ENCODE measurements at places on chromosomes 12 and 14. TPM values are rescaled to one million over a fixed set of nuclear protein-coding genes. Genes with fewer than 3 reads are reported as not detected.

- no peak for DNase-seq
Observed at GRCh38 chr12:52415870-52416750, 10.0 kb upstream of the KRT82 start.

- DNase-seq: no peak
Observed at GRCh38 chr14:36570065-36570464, 12.3 kb downstream of the NKX2-8 start.

RBMS2 gene
- total RNA-seq: 7.1 TPM

DNA sequence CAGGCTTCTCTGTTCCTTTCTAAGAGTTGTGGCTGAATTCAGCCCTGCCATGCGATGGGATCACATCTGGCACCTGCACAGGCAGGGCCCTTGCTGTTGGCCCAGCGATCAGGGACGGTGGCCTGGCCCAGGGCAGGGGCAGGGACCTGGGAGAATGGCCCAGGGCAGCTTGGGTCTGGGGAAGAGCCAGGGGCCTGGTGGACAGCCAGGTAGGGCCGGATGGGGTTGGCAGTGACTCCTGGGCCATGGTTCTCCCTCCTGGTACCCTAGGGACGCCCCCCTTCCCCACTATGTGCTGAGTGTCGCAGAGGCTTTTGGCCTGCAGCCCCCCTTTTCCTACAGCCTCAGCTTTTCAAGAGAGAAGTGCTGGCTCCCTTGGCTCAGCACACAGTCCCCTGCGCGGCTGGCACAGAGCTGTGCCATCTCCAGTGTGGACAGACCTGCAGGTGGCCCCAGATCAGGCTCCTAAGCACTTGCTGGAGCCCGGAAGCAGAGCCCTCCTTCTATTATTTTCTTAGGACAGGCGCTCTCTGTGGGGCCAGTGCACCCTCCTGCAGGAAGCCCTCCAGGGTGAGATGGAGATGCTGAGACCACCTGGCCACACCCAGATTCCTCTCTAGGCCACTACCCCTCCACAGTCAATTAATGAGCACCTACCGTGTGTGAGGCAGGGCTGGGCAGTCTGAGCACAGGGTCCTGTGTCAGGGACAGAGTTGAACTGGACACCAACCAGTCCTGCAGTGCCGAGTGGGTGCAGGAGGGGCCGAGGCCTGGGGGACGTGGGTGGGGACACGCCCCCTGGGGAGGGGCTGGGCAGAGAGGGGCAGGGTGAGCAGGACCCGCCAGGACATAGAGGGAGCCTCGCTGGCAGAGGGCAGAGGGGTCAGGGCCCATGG lies 267.6 kb downstream of the ADGRD1 start:
- DNase-seq: no peak

DNA sequence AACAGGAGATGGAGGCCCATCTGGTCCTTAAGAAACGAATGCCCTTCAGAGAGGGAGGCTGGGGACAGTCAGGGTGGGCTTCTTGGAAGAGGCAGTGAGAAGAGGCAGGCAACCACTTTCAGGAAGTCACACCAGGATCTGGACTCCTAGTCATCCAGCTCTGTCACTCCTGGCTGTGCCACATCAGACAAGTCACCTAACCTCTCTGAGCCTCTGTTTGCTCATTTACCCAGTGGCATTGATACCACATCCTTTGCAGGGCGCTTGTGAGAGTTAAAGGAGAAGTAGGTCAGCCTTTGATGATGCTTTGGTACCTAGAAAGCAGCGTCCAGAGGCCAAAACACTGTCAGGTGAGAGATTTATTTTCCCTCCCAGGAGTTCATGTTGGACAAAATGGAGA lies 11.1 kb downstream of the CCDC197 start:
- no peak for DNase-seq

- DNase-seq: peak; percentile 52
Observed at GRCh38 chr12:50545786-50546185, 41.0 kb downstream of the DIP2B start.

DNA sequence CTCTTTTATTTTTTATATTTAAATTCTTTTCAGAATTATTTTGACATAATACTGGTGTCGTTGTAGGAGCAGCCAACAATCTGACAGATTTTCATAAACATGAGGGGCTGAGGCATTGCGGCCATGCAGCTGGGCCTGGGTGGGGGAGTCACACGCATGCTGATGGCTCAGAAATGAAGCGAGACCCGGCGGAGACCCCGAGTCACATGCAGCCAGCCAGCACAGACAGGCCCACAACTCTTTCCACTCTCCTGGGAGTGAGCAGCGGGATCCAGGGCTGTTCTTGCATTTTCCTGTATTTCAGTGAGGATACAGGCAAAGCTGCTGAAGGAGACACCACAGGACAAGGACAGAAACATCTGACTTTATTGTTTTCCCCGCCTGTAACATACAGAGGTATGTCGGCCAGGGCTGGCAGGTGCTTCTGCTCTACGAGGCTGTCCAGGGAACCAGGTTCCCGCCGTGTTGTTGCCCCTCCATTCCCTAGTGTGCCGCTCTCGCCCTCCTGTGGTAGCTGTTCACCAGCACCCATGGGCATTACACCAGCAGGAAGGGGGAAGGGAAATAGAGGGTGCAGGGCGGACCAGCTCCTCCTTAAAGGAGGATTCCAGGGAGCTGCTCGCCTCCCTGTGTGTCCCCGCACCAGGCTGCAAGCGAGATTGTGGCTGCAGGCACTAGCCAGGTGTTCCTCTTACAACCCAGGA lies 30.5 kb downstream of the FZD10 start:
- DNase-seq: peak; percentile 12

- peak; percentile 71 for DNase-seq
Observed at GRCh38 chr14:92686900-92687427, 61.5 kb downstream of the LGMN start.

GRCh38 chr14:65351493-65352194 lies 60.9 kb upstream of the FUT8 start:
- DNase-seq: no peak

DNA sequence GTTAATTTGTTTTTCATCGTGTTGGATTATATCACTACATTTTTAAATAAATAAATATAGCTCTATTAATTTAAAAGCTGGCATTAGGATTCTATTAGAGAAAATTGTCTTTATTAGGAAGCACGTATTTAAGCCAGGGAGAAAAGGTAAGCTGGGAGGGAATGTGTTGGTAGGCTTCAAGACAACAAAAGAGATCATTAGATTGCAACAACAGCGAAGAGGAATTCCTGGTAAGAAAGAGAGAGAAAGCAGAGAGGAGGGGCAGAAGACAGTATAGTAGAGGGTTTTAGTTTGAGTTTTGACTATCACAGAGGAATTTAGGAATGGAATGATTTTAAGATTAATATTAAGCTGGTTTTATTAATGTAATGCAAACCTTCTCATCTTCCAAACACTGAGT lies 613.6 kb upstream of the USP15 start:
- no peak for DNase-seq

DNA sequence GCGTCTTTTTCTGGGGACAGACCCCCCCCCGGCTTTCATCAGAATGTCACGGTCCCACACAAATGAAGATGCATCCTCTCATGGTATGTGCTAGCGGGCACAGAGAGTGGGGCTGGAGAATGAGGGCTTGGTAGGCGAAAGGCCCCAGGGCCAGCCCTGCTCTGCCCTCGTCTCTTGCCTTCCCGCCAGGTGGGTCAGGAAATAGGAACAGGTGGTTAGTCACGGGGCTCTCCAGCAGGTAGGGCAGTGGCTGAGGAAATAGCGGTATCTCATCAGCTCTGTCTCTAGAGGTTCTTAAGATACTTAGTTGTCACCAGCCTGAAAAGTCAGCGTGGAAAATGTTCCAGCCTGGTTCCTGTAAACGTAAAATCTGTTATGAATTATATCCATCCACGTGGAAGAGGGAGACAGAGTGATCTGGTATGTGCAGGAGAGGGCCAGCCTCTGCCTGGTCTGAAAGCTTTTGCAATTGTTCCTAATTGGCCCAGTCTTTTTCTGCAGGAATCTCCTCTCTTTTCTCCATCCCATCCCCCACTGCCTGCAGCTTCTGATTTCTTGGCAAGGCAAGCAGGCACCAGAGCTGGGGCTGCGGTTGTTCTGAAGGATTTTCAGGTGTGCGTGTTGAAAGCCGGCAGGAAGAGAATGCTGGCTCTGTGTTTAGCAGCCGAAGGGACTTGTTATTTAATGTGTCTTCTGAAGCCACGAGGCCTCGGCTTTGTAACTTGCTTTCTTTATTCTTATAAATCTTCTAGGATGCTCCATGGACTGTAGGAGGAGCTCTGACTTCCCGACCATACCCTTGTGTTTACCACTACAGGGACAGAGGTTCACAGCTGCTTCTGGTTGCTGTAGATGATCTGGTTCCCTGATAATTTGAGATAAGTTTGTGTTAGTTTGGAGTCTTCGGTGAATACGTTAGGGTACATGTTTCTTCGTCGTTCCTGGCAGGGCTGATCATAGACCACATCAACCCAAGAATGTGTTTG lies 131.1 kb downstream of the CACNA1C start:
- peak; percentile 25 for DNase-seq

DNA sequence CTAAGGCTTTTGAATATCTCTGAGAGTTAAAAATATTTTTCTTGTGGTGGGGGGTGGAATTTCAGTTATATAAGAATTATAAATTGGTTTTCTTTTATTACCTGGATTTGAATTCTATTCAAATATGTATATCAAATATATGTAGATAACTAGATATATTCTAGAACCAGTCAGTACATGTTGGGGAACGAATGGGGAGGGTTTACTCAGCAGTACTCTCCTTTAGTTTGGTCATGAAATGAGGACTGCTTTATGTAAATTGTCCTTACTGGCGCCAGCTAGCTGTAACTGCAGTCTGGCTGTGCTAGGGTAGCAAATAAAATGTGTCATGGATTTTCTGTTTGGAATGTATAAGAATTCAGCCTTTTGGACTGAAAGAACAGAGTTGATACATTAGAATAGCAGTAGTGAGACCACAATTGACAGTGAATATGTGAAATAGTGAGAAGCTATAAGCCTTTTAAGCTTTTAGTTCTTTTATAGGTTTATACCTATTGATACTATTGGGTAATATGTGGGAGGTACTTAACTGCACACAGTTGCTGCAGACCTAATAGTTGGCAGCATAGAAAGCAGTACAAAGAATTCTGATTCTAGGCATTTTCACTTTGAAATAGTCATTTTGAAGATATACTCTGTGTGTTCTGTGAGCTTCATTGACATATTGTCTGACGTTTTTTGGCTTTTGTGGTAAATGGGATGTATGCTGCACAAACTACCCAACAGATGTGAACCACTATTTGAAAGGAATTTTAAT lies 29.0 kb downstream of the ATF7IP start:
- peak; percentile 59 for DNase-seq

BMP4 gene
- total RNA-seq: 395 TPM

DNA sequence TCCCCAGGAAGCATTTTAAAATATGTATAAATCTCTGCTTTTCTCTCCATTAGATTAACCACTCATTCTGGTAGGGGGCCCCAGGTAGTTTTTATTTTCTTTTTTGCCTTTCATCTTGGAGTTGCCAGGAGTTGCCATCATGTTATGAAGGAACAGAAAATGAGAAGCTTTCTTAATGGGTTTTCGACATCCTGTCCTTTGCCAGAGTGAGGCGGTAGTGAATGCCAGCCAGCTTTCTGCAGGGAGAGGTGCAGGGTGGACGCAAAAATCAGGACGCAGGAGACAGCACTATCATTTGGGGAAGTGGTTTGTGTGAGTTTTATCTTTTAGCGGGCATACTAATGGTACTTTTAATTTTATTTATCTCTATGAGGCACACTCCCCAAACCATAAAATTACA lies 1.7 kb downstream of the RASSF8 start:
- no peak for DNase-seq

DNA sequence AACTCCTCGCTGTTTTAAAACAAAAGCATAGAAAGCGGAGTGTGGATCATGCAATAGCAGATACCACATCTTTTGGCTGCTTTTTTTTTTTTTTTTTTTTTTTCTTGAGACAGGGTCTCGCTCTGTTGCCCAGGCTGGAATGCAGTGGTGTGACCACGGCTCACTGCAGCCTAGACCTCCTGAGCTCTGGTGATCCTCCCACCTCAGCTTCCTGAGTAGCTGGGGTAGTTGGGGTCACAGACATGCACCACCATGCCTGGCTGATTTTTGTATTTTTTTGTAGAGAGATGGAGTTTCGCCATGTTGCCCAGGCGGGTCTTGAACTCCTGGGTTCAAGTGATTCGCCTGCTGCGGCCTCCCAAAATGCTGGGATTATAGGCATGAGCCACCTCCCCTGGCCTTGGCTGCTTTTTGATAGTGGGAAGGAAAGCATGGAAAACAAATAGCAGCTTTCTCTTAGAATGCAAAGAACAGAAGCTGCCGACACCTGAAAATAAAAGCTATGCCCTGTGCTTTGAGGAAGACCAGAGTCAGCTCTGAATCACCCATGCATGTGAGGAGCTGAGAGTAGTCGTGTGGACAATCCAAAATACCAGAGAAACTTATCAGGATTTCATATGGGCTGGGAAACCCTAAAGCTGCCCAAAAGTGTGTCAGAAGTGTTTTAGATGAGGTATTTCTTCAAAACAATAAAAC lies 3.6 kb upstream of the ELK3 start:
- no peak for DNase-seq

GRCh38 chr12:4771960-4772566 lies 51.9 kb downstream of the GALNT8 start:
- no peak for DNase-seq

- peak; percentile 7 for DNase-seq
Observed at GRCh38 chr12:27006797-27007467, 7.3 kb downstream of the TM7SF3 start.

PAPLN gene
- 0.25 TPM for total RNA-seq

PIWIL1 gene
- not detected for total RNA-seq
